Activated CD4-positive, alpha-beta T cell treated with anti-CD3 and anti-CD28 coated beads, Interleukin-2, amount 10 ng/mL, durations not matched to agents 24 days and 14 days (primary cell): ENCODE measurements at places on chromosomes 5 and 9.

DNA sequence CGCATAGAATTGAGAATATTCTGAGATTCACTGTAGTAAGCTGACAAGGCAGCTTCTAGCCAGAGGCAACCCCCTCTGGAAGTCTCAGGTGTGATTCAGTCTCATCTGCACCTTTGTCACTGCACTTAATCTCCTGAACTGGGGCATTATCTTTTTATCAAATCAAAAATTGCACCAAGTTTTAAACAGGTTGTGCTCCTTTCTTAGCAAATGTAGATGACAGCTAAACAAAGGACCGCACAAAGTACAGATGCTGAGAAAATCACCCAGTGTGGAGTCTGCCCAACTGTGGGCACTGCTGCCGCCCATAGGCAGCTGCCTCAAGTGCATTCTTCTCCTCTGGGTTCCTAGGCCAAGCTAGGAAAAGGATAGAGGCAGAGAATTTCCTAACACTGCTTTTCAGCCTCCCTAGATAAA is 51.1 kb downstream of the STARD4 start:
- no peak for DNase-seq

- DNase-seq = no peak
These were observed 49.4 kb downstream of the SMC2 start for GRCh38 chr9:104143550-104143910.

DNA sequence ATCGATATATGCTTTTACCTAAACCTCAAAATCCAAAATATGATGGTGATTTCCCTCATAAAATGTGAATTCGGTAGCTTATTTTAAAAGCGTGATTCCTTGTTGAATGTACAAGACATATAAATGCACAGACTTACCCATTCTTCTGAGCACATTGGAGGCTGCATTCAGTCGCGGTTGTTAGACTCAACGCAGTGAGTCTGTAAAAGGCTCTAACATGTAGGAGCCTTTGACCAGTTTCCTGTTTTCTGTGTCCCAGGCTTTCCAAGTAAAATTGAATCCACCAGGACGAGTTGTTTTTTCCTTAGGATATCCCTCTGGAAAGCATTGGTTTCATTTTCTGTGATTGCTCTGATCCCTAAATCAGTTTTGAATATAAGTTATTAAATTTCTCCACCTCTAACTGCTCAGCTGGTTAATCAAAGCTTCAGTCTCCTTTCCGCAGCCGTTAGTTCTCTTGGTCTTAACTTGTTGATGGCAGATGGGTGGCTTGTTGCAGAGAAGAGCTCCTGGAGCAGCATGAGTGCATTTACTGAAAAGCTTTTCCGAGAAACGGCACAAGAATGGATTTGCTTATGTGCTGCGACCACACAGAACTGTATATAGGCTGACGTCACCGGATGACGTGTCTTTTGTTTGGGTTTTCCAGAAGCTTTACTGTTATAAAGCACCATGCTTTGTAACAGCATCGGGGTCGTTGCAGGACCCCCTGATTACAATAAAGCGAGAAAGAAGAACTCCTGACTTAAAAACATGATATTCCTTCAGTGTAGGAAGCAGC is at the start of gene LRRTM2:
Gene LRRTM2 (minus strand): TSS at position 565 of the 781 bp plus-strand sequence. CDS start 424 bp downstream, at position 141.
- no peak for DNase-seq

DNA sequence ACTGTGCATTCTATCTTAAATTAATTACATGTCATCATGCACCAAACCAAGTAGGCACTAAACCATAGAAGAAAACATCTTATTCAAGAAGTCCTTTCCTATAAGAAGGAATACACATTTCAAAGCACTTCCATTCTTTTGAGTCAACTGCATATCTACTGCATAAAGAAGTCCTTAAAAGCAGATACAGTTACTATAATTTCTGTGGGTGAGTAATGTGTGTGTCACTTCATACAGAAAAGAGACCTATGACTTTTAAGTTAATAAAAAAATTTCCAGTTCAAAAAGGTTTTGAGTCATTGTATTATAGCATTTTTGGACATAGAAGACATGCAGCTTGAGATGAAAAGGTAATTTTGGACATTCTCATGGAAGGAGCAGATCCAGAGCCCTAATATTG is 125.0 kb downstream of the DTWD2 start:
- no peak for DNase-seq

DNA sequence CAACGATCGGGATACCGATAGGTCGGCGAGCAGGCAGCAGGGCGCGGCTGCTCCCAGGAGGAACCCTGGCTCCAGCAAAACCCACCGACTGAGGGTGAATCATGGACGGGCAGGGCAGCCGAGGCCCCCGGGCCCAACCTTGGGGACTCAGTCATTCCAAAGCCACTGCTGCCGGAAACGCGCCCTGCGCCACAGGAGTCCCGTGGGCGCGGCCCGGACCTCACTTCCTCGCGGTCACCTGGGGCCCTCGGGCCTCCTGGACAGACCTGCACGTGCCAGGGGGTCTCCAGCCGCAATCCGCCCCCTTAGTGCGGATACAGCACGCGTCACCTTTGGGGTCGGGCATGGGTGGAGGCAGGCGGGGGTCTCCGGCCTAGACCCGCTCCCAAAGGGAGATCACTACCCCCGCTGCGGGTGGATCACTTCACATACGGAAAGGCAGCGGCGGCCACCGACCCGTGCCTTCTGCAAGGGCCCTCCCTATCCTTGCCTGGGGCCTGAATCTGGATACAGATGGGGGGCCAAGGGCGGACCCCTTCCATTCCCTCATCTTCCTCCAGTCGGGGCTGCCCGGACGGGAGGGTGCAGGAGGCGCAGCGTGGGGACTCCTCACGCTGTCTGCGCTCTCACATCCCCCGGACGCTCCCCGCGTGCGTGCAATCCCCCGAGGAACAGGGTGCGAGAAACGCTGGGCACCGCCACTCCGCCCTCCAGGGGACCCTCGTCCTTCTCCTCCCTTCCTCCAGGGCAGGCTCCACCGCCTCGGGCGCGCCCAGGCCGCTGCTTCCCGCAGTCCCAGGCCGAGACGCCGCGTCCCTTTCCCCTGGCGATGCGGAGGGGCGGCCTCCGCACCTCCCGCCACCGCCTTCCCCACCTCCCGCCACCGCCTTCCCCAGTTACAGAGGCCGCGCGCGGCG is 586 bp downstream of the TXN start:
- DNase-seq = peak; percentile 86

DNA sequence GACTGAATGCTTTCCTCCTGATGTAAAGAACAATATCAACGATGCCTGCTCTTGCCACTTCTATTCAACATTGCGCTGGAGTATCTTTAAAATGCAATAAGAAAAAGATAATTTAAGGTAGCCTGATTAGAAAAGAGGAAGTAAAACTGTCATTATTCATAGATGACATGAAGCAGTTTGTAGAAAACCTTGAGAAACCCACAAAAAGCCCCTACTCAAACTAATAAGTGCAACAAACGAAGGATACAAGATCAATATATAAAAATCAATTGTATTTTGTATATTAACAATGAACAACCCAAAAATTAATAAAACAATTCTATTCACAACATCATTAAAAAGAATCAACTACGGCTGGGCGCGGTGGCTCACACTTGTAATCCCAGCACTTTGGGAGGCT is 76.4 kb upstream of the CKMT2 start:
- no peak for DNase-seq
